ENCODE measurements at places on chromosomes 16 and 17. TPM values are rescaled to one million over a fixed set of nuclear protein-coding genes. Genes with fewer than 3 reads are reported as not detected.

CHRNE gene
- 1.1 TPM for total RNA-seq

GRCh38 chr17:73933164-73933766 is 270.2 kb upstream of the RPL38 start:
- H3K27me3 ChIP-seq: peaks cover 32% of the 10 kb centered on the region
- H3K4me1 ChIP-seq: peaks cover 2% of the 10 kb centered on the region
- H3K4me3 ChIP-seq: no peak overlapping the region
- H3K27ac ChIP-seq: no peak overlapping the region

GRCh38 chr16:30041841-30042240 is 10.8 kb upstream of the TLCD3B start:
- H3K4me3 ChIP-seq: no peak overlapping the region
- H3K27ac ChIP-seq: no peak overlapping the region
- H3K4me1 ChIP-seq: peaks cover 3% of the 10 kb centered on the region
- DNase-seq: no peak
- H3K36me3 ChIP-seq: peaks cover 2% of the 10 kb centered on the region
- H3K27me3 ChIP-seq: peaks cover 4% of the 10 kb centered on the region

ZDHHC1 gene
- 0.35 TPM for total RNA-seq

NKD1 gene
- total RNA-seq: 2.8 TPM

CA5A gene
- total RNA-seq: not detected

DNA sequence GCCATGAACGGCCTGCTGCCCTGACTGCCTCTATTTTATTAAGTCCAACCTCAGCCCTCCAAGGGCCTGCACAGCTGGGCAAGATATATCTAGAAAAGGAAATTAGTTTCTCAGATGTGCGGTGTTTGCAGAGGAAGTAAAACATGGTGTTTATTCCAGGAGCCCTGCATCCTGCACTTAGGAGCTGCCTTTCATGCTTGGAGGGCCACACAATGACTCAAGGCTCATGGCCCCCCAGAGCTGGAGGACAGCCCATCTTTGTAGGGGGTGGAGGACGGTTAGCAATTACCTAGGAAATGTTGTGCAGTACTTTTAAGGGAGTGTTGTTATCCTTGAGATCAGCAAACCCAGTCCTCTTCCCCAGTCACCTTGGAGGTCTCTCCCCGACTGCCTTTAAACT is 80.5 kb downstream of the COPRS start:
- H3K4me1 ChIP-seq: no peaks in the 10 kb centered on the region
- peaks cover 52% of the 10 kb centered on the region for H3K27me3 ChIP-seq
- no peak for DNase-seq
- no peak overlapping the region for H3K4me3 ChIP-seq
- no peak overlapping the region for H3K27ac ChIP-seq
- H3K36me3 ChIP-seq: peaks cover 2% of the 10 kb centered on the region

GRCh38 chr16:80226499-80226898 is 314.3 kb upstream of the DYNLRB2 start:
- no peaks in the 10 kb centered on the region for H3K36me3 ChIP-seq
- no peaks in the 10 kb centered on the region for H3K4me1 ChIP-seq
- H3K27me3 ChIP-seq: peaks cover 7% of the 10 kb centered on the region
- H3K27ac ChIP-seq: no peak overlapping the region
- no peak overlapping the region for H3K4me3 ChIP-seq
- DNase-seq: no peak

PHLPP2 gene
- total RNA-seq: 9.3 TPM

ABCA6 gene
- 0.99 TPM for total RNA-seq
